ENCODE measurements at places on chromosomes 2 and 18.

DNA sequence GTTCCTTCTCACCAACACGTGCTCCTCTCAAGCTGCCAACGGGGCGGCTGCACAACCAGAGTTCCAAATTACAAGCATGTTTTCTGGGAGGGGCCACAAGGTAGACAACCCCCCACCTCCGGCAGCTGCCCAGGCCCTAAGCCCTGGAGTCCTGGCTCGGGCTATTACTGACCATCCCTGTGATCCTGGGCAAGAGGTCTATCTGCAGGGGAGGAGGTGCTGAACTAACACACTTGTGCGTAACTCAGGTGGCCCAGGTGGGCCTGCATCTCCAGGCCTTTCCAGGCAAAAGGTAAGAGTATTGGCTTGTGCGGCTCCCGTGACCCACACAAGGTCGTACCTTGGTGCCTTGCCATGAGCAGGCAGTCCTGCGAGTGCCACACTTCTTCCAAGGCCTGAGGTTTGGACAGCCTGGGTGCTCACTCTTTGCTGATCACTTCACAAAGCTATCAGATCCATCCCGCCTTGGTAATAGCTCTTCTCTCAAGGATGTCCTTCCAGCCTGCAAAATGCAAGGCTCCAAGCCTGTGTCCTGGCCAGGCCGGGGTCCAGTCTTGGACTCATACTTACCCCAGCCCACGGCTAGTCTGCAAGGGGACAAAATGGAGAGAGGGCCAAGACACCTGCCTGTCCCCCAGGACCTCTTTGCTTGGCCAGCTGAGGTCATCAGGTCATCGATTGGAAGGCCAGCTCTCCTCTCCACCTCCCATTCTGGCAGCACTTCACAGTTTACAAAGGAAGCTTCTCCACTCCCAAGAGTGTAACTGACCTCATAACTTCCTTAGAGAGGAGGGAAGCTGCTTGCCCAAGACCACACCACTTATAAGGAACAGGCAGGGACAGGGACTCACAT lies 33.9 kb downstream of the ADRA2B start:
- no peak for DNase-seq

DNA sequence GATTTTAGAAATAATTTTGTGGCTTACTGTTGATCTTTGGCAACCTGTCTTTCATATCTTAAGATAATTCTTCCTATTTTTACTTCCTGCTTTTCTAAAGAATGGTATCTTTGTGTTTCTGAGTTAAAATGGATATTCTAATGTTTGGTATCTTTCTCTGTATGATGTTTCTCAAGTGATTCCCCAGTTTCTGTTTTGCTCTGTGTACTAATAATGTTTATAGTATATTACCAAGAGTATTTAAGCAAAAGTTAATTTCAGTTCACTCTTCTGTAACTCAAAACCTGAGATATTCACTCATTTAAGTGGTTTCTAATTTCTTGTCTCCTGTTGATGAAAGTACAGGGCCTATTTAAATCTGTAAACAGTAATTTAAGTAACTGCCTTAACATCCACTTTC lies 58.3 kb downstream of the CCDC150 start:
- no peak for DNase-seq

DNA sequence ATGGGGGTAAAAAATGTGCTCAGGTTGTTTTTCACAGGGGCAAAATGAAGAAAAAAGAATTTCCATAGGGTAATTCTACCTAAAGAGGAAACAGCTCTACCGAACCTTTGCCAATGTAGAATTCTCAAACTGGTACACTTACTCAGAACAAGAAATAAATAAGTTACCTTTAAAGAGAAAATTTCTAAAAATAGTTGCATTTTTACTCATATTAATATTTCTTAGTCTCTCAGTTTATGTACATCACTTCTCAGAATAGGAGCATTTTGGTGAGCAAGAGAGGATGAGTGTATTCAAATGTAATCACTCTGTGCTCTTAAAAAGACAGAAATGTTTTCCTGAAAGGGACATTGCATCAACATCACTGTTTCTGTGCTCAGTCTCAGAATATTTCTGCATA lies 574.7 kb upstream of the SLC8A1 start:
- DNase-seq, result no peak

GRCh38 chr2:236787885-236788284 lies 218.3 kb downstream of the ACKR3 start:
- DNase-seq, result no peak

DNA sequence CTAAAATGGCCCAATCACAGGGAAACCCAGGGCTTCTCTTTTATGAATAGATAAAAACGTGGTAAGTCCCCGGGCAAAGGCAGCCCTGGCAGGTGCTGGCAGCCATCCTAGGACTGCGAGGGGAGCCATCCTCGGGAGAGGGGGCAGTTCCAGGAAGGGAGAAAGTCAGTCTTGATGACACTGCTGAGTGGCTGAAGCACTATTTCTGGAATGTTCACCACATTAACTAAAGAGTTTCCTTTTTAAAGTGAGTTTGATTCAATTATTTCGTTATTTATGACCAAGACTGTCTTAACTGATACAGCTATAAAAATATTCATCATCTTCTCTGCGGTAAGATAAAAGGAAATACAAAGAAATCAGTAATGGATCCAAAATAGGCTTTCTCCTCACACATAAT lies 20.4 kb downstream of the TTR start:
- DNase-seq, result no peak

All from smooth muscle cell of the brain vasculature (primary cell).